ENCODE measurements at places on chromosomes 7 and 10. TPM values are rescaled to one million over a fixed set of nuclear protein-coding genes. Genes with fewer than 3 reads are reported as not detected.

DNA sequence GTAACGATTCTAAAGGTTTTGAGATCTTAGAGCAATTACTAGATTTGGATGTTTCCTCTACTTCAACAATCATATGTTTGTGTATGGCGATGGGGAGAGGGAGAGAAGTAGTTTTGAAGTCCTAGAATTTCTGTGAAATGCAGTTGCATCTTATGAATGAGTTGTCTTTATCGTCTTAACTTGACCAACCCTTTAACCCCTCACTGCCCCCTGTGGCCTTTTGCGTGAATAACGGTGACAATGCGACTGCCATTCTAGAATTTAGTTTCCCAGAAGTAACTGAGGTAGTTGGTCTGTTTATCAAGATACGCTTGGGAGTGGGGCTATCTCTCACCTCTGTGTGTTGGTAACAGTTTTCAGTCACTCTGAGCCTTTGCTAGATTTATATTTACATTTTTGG, 204.6 kb downstream of the HDAC9 start:
- no peak for DNase-seq

GRCh38 chr10:100340948-100341847, 5.8 kb upstream of the SCD start:
- DNase-seq: peak; percentile 93

GRCh38 chr10:16795410-16796073, 21.7 kb downstream of the RSU1 start:
- no peak for DNase-seq

DNA sequence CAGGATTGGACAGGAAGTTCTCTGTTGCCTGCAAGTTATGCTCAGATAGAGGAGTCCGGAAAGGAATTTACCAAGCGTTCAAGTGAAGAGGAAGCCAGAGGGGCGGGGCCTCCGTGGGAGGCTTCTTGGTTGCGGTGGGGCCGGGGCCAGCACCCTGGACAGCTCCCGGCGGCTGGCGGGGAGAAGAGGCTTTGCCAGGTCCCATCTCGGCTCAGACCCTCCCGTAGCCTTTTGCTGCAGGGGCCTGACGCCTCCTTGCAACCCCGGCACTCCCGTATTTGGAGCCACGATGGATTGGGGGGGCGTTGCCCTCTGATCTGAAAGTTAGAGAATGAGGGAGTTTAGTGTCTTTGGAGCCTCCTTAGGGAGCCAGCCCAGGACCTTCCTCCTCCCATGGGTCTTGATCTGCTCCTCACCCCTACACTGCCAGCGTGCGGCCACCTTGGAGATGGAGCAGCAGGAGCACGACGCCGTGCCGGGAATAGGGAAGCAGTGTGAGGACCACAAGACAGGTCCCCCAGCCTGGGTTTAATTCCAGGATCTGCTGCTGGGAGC, 3.1 kb upstream of the SLC18A3 start:
- peak; percentile 65 for DNase-seq

GRCh38 chr10:61108915-61109314, 164.9 kb upstream of the RHOBTB1 start:
- no peak for DNase-seq

DNA sequence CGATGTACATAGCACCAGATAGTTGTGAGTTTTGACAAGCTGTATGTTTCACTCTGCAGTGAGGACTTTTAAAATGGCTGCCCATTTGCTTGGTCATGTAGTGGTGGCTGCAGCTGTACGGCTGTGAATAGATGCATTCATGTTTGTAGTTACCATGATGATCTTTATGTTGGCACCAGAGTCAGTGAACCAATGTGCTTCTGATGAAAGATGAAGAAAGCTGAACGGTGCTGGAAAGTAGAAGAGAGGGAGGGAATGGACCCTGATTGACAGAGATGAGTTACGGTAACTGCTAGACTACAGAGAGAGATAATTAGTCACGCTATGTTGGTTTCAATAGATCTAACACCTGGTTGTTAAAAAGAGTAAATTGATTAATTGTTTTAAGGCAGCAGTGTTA, 256.8 kb downstream of the CELF2 start:
- DNase-seq: no peak

GRCh38 chr7:7651479-7651878, 10.9 kb downstream of the UMAD1 start:
- DNase-seq: no peak

GRCh38 chr10:8568401-8568800, 513.9 kb downstream of the GATA3 start:
- no peak for DNase-seq

GRCh38 chr7:2613098-2613930, 18.5 kb upstream of the TTYH3 start:
- DNase-seq: no peak

DNA sequence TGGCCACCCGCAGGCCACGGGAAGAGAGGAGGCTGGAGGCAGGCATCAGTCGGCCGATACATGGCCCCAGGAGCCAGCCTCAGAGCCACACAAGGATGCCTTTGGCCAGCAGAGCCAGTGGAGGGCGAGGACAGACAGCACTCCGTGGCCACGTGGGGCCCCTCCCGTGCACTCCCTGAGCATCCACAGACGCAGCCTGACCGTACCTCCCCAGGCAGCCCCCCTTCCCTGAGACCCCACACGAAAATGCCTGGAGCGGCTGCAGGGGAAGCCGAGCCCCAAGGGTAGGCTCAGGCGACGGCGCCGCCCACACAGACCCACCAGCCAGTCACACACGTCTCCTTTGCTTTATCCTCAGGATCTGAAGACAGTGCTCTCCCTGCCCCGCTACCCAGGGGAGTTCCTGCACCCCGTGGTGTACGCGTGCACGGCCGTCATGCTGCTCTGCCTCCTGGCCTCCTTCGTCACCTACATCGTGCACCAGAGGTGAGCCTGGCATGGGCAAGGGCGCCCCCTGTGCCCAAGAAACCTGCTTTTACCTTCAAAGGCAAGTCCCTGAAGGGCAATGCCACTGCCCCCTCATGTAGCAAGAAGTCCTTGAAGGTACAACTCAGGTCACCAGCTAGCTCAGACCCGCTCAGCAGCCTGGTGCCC, 9.0 kb downstream of the ADGRA1 start:
- DNase-seq: no peak

GRCh38 chr7:117217106-117218035, 105.5 kb downstream of the WNT2 start:
- DNase-seq: no peak

- no peak for DNase-seq
Measured at GRCh38 chr10:68987611-68988010, 992 bp upstream of the KIFBP start.

- DNase-seq: peak; percentile 13
Measured at GRCh38 chr10:65394502-65395297, 1531.1 kb upstream of the LRRTM3 start.

The PDK4 gene
- 1.4 TPM for total RNA-seq

The TEX47 gene
- not detected for total RNA-seq

The CDHR3 gene
- 2.2 TPM for total RNA-seq

The PAX2 gene
- not detected for total RNA-seq

The ADAMTS14 gene
- total RNA-seq: 7.5 TPM

The ST8SIA6 gene
- 0.47 TPM for total RNA-seq

The FGF8 gene
- 0.35 TPM for total RNA-seq
